Stimulated activated CD8-positive, alpha-beta memory T cell treated with anti-CD3 and anti-CD28 coated beads, Interleukin-4, amount 100 ng/mL, for 24 hours (primary cell): ENCODE measurements at places on chromosomes 5 and 9.

- no peak for DNase-seq
Observed at GRCh38 chr9:73872701-73873100, 624.4 kb upstream of the RORB start.

GRCh38 chr5:56737951-56738606 is 77.3 kb upstream of the MAP3K1 start:
- no peak for DNase-seq

- no peak for DNase-seq
Observed at GRCh38 chr9:21853414-21853813, 51.0 kb downstream of the MTAP start.

DNA sequence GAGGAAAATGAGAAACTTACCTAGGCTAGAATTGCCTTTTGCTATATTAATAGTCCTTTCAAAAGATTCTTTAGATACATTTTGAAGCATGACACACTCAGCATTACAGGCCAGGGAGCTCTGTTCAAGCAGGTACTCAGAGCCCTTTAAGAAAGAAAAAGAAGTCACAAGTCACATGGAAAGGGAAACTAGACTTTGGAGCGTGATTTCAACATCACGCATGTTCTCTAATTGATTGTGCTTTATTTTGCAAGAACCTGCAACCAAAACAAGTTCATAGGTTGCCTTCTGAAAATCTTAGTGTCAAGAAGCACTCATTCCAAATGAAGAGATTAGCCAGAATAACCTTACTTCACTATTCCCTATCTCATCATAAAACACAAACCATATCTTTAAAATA is 103.8 kb downstream of the MPDZ start:
- DNase-seq: no peak

DNA sequence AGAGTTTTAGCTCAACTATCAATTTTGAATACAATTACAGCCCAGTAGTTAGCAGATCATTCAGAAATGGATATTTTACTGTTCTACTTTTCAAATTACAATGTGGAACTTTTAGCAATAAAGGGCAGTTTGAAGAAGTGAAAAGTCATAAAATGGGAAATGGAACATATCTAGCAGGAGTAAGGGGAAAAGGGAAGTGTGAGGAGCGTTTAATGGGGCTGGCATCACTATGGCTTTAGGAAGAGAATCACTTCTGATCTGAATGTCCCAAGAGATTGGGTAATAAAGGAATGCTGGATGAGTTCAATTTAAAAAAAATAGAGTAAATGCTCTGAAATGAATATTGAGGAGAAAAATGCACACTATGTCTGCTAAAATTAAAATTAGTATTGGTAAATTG is 77.4 kb downstream of the ATPSCKMT start:
- no peak for DNase-seq

- no peak for DNase-seq
Observed at GRCh38 chr5:36733183-36733582, 126.8 kb downstream of the SLC1A3 start.

DNA sequence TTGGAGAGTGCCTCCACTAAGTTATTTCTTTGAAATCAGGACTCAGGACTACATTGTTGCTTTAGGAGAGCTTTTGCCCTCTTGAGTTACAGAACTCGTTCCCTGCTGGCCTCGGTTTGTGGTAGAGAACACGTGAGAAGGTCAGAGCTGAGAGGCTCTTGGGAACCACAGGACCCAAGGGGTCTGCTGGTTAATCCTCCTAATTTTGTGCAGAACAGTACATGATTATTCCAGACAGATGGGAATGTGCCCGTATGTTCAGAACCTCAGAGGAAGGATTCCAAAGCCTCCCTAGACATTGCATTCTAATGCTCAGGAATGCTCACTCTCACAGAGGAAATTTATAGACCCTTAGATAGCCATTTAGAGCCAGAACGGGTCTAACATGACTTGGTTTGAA is 25.2 kb upstream of the BASP1 start:
- no peak for DNase-seq

DNA sequence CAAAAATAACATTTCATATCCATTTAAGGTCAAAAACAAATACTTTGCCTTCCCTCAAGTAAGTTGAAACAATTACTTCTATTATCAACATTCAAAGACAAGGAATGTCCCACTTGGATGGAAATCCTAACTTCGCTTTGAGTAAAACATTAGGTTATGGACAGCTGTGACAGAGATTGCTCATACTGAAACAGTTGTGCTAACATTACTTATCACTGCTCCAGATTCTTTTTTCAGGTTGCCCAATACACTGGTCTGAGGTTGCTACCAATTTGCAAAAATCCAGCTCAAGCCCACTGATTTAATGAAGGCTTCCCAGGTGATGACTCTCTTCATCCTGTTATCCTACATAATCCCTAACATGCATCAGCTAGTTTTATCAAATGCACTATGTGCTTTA is 98.3 kb downstream of the UBAP2 start:
- no peak for DNase-seq

- no peak for DNase-seq
Observed at GRCh38 chr5:178469975-178470759, 120.0 kb downstream of the COL23A1 start.

- peak; percentile 29 for DNase-seq
Observed at GRCh38 chr9:2620919-2621721, 467 bp upstream of the VLDLR start.

DNA sequence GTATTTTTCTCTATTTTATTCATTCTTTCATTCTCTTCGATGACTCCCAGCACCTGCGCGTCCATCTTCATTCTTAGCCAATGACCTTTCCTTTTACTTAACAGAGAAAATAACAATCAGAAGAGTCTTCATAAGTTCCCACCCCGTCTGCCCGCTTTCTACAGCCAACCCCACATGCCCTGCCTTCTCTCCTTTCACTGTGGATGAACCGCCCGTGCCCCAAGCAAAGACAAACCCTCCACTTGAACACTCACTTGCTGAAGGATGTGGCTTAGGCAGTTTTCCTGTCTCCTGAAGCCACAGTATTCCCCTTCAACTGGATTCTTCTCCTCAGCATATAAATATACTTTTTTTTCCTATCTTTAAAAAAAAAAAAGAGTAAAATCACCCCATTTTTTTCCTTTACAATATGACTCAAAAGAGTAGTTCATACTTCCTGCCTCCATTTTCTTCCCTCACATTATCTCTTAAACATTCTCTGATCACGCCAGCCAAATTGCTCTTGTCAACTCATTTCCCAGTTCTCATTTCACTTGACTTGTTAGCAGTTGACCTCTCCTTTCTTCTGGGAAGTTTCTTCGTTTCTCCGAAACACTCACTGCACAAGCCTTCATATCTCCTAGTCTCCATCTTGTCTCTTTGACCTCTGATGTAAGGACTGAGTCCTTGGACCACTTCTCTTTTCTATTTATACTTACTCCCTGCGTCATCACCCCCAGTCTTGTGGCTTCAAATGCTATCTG is 11.1 kb downstream of the NIPSNAP3B start:
- DNase-seq: no peak

GRCh38 chr5:63697811-63698210 is 264.4 kb downstream of the HTR1A start:
- no peak for DNase-seq

DNA sequence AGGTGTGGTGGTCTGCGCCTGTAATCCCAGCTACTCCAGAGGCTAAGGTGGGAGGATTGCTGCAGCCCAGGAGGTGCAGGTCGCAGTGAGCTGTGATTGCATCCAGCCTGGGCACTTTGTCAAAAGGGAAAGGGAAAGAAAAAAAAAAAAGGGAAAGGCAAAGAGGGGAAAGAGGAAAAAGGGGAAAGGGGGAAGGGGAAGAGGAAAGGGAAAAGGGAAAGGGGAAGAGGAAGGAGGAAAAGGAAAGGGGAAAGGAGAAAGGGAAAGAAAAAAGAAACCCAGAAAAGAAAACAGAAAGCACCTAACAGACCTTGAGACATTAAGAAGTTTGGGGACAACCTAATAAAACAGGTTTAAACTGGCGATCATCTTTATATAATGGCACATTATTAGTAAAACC is 40.0 kb downstream of the IDNK start:
- no peak for DNase-seq

- DNase-seq: no peak
Observed at GRCh38 chr5:1192971-1193590, 8.3 kb upstream of the SLC6A19 start.

GRCh38 chr9:37806271-37806670 is 5.7 kb downstream of the DCAF10 start:
- no peak for DNase-seq

DNA sequence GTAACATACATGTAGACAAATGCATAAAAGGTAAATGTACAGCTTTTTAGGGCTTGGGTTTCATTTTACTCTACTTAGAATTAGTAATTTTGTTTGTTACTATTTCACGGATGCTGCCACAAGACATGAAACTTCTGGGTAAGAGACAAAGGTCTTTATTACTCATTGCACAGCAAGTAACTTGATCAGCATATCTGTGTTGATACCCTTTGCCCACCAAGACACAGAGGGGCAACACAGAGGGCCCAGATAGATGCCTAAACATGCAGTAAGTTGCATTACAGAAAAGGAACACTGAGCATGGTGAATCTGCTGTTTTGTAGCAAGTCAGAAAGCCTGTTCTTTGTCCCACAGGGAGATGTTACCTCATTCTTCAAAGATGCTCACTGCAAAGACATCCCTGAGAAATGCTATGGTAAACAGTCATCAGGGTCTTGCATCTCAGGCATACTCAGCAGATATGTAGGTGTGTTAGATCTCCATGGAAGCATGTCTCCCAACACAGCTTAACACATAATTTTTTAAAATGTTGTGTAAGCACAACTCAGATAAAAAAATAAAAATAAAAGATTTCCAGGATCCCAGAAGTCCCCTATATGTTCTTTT is 10.3 kb downstream of the ITGA2 start:
- DNase-seq: no peak

DNA sequence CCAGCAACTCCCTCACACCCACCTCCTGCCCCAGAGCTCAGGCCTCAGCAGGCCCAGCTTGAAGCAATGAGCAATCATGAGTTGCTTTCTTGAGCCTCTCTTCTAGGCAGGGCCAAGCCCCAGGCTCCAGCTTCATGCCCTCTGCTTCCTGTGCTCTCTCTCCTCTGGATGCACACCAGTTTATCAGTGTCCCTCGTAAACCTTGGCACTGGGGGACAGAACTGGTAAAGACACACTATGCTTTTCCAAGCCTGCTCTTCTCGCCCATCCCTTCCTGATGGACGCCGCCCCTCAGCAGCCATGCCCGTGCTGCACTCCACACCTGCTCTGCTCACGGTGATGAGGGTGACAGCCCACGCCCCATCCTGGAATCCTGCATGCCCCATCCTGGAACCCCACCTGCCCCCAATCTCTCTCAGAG is 49.4 kb upstream of the ORM1 start:
- no peak for DNase-seq

- no peak for DNase-seq
Observed at GRCh38 chr9:90774682-90775081, 26.9 kb upstream of the SYK start.
